Right atrium auricular region (tissue), 2 donors: ENCODE measurements at places on chromosomes 2 and 18. TPM values are rescaled to one million over a fixed set of nuclear protein-coding genes. Genes with fewer than 3 reads are reported as not detected.
A peak's percentile ranks its signal among the peaks of the same experiment; 100 is the strongest.

UGT1A3 gene
- not detected for total RNA-seq

CXCR2 gene
- total RNA-seq, result 0.59 TPM

CYTIP gene
- total RNA-seq, result 4.8 TPM

TMEM150A gene
- total RNA-seq, result 21.7 TPM

CCNYL1 gene
- 6.2 TPM for total RNA-seq

EGR4 gene
- total RNA-seq, result 0.16 TPM

SEPTIN10 gene
- total RNA-seq, result 61.7 TPM

PROKR1 gene
- not detected for total RNA-seq

GRCh38 chr2:216860426-216861137 is 718 bp upstream of the TNP1 start:
- DNase-seq, result no peak

- DNase-seq, result no peak
Observed at GRCh38 chr2:37306024-37306423, 18.6 kb downstream of the PRKD3 start.

- DNase-seq, result no peak
Observed at GRCh38 chr2:119645173-119645855, 33.7 kb upstream of the TMEM177 start.

GRCh38 chr2:121754851-121755236 is 607 bp upstream of the TSN start:
- DNase-seq, result no peak

- no peak for DNase-seq
Observed at GRCh38 chr2:150859877-150860276, 372.4 kb upstream of the RND3 start.

GRCh38 chr2:221553333-221553732 is 18.8 kb downstream of the EPHA4 start:
- no peak for DNase-seq

- DNase-seq, result no peak
Observed at GRCh38 chr2:20524412-20525040, 77.7 kb downstream of the RHOB start.

DNA sequence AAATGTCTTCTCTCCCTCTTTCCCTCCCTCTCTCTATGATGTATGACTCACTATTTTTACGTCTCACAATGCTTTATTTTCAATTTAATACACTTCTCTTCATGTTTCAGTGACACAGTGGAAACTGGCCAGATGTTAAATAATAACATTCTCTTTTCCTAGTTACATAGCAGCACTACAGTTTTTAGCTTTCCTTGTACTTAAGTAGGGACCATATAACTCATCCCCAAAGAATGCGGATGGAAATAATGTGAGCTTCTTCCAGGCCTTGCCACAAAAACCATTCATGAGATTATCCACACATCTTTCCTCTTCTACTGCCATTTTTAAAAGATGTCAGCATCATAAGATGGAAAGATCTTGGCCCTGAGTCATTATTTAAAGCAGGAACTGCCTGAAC is 789.4 kb downstream of the LRP1B start:
- no peak for DNase-seq

DNA sequence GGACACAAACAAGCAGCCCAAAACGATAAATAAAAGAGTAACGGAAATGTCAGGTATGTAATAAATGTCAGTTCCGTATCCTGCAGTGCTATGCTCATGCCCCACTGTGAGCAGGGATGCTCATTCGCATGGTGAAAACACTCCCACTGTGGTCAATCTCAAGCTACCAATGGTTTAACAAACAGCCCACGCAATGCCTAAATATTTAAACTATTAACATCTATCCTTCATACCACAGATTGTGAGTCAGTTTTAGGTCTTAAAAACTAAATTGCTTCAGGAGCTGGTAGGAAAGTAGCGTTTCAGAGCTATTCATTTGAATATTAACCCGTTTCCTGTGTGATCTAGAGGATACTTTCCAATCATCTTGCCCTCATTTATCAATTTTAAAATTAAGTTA is 207.4 kb downstream of the TCF4 start:
- no peak for DNase-seq

DNA sequence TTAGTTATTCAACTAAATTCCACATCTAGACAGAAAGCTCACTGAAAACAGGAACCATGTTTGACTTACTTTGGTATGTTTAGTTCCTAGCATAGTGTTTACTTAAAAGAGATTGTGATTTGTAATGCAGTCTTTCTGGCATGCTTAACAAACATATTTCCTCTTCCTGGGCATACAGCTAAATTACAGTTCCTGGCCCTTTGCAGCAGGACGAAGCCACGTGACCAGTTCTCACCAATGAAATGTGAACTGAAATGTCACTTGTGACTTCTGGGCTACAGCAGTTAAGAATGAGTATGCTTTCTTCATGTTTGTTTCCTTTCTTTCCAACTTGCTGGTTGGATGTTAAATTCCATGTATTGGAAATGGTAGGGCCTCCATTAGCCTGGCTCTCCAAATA is 330.5 kb downstream of the FIGN start:
- no peak for DNase-seq

- no peak for DNase-seq
Observed at GRCh38 chr2:67486041-67486796, 89.1 kb downstream of the ETAA1 start.

DNA sequence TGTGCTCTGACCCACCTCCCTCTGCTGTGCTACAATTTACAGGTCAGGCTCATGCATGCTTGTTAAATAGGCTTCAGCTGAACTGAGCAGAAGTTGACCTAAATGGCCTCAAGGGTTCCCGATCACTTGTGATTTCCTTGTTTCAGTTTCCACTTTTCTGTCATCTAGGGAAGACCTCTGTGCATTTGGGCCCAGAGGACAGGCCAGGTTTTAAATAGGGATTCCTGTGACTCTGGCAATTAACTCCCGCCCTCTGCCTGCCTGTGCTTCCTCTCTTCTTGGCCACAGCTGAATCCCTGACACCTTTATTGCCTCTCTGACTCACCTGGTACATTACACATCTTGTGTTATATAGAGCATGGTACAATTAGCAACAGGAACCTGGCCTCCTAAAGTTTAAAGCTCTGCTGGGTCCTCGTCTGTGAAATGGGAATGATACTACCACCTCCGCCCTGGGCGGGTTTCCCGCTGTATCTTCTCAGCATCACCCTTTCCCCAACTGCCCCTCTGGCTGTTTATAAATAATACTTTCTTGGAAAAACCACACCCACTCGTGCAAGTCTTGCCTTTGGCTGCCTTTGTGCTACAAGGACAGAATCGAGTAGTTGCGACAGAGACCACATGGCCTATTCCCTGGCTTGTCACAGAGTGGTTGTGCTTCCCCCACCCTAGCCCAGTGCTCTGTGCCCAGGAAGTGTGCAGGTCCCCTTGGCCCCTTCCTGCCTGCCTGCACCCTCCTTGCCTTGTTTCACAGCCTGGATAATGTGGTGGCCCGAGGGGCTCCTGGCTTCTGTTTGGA is 7.9 kb downstream of the CABLES1 start:
- peak; percentile 82 for DNase-seq

DNA sequence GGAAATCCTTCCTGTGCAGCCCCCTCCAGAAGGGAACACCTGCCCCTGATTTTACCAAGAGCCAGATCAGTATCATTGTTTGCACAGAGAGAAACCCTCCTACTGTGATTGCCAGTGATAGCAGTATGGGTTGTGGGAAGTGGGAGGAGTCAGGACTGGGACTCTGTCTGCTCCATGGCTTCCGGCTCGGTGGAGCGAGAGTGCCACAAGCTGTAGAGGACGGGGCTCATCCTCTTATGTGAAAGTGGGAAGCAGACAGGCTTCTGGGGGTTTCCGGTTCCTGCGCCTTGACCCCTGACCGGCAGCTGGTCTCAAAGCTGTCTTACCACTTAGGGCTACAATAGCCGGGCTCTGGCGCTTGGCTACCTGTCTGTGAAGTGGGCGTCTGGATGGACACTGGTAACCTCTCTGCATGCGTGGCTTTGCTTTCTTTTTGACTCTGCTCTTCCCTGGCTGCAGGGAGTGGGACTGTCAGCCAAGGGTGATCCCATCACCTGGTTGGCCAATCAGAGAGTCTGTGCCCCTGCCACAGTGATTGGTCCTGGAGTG is 79.7 kb downstream of the BCL2L11 start:
- no peak for DNase-seq

GRCh38 chr2:168357797-168358472 is 98.1 kb upstream of the CERS6 start:
- no peak for DNase-seq

- DNase-seq, result no peak
Observed at GRCh38 chr2:64713686-64714085, 60.0 kb upstream of the SERTAD2 start.

DNA sequence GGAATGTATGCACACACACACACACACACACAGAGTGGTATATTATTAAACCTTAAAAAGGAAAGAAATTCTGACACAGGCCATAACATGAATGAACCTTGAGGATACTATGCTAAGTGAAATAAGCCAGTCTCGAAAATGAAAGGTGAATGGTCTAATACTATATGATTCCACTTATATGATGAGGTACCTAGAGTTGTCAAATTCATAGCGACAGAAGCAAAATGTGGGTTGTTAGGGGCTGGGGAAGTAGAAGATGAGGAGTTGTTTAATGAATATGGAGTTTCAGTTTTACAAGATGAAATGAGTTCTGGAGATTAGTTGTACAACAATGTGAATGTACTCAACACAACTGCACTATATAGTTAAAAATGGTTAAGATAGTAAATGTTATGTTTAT is 118.1 kb downstream of the ABCA12 start:
- DNase-seq, result no peak

DNA sequence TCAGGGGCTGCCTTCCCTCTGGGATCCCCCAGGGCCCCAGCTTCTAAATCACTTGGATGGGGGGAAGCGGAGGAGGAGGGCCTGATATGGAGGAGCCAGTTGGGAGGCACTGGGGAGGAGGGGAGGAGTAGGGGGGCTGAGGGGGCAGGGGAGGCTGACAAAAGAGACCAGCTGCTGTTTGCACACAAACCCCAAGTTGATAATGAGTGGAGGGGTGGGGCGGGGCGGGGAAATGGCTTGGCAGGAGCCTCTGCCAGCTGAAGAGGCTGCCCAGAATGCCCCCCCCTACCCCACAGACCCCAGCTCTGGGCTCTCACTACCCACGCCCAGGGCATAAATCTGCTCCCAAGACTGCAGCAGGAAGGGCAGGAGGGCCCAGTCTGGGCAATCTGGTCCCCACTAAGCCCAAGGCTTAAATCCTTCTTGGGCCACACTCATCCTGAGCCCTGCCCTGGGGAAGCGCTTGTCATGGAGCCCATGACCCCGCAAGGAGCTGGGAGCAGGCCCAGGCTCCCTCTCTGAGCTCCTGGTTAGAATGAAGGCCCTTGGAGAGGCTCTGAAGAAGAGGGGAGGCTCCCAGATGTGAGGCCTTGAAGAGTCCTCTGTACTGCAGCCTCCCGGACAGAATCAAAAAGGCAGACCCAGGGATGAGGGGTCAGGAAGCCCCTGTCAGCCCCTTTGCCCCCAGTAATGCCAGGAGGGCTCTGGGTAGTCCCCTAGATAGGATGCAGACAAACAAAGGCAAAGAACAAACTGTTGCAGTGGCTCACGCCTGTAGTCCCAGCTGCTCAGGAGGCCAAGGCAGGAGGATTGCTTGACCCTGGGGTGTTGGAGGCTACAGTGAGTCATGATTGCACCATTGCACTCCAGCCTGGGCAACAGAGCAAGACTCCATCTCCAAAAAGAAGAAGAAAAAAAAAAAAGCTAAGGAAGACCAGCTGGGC is 24.8 kb upstream of the PTMA start:
- no peak for DNase-seq

DNA sequence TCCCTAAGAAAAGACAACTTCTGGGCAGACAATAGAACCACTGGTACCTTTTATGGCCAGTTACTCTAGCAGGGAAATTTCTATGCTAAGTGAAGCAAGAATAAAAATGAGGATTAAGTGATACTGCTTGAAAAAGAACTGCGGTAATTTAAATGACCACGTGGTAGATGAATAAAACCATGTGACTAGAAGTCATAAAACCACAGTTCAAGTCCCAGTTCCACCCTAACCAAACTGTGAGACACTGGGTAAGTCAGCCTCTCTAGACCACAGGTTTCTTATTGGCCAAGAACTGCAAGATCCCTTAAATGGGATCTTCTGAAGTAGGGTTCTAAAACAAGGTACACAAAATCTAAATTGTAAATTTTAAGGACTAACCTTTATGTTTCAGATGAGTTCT is 12.7 kb downstream of the TMEM237 start:
- no peak for DNase-seq

- DNase-seq, result no peak
Observed at GRCh38 chr2:72570413-72570812, 255.4 kb downstream of the EXOC6B start.

- DNase-seq, result no peak
Observed at GRCh38 chr18:27528925-27529521, 343.9 kb upstream of the CHST9 start.

DNA sequence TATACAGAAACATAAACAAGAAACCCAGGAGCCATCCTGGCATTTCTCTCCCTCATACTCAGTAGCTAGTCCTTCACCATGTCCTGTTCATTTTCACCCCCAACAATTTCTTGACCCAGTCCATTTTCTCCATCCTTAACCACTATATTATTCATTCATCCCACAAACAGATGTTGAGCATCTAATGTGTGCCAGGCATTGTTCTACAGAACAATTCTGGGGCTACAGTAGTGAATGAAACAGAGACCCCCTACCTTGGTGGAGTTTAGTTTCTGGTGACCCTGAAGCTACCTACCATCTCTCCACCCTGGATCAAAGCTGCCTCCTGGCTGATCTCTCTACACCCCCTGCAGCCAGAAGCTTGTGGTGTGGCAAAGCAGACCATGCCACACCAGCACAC is 27.5 kb upstream of the BZW1 start:
- no peak for DNase-seq
